ENCODE measurements at places on chromosomes 11 and 22.

- no peak for DNase-seq
Measured at GRCh38 chr22:20738394-20739089, 35.4 kb upstream of the SERPIND1 start.

DNA sequence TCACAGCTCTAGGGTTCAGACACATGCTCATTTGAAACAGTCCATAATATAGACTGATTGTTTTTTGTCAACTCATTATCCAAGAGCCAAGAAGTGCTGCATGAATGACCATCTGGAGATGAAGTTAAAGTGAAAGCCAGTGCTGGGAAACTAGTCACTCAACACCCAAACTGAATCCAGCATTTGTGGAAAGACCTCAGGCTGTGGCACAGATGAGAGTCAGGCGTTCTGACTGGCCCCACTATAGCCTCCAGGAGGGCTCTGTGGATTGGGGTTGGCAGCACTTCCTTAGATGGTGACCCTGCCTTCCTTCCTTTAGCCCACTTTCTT lies 2.1 kb downstream of the FEZ1 start:
- no peak for DNase-seq

- DNase-seq: no peak
Measured at GRCh38 chr22:11325767-11326166, 4202.2 kb upstream of the OR11H1 start.

GRCh38 chr11:35501776-35502175 lies 23.6 kb downstream of the PAMR1 start:
- DNase-seq: no peak

- no peak for DNase-seq
Measured at GRCh38 chr22:37675930-37676735, 697 bp downstream of the LGALS1 start.

DNA sequence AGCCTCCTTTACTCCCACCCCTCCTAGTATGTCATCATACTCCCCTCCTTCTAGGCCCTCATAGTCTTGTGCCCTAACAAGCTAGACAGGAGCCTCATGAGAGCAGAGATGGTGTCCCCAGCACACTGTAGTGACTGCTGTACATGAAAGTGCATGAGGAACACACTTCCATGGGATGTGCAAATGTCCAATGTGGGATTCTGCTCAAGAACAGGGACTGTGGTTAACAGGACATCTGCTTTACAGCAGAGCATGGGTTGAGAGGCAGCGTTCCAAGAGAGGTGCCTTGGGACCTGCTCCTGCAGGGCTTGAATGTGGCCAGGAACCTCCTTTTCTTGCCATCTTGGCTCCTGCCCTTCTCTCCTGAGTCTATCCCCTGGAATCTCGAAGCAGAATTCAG lies 45.3 kb downstream of the HIRA start:
- no peak for DNase-seq

DNA sequence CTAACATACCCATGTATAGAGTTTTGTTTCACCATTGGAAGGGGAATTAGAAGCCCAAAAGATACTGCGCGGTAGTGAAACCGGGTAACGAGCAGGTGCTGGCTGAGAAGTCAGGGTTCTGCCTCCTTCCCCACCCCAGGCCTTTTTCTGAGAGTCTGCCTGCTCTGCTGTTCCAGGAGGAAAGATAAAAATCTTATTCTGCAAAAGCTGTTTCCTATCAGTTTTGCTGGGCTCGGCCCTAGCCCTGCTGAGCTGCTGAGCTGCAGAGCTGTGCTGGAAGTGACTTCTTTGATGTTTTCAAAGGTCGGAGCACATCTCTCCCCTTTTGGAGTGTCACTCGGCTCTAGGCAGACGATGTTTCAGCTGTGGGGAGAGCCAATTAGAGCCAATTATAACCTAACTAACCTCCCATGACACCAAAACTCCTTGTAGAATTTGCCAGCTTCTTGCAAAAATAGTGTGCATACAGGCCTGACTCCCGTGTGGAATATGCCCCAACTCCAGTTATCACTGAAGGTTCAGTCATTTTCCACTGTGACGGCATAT lies 59.4 kb downstream of the SPATA19 start:
- no peak for DNase-seq

GRCh38 chr11:95337972-95338429 lies 107.0 kb upstream of the SESN3 start:
- no peak for DNase-seq
